ENCODE measurements at places on chromosomes 5 and 9.

- no peak for DNase-seq
Observed at GRCh38 chr5:132114150-132115121, 40.8 kb downstream of the CSF2 start.

DNA sequence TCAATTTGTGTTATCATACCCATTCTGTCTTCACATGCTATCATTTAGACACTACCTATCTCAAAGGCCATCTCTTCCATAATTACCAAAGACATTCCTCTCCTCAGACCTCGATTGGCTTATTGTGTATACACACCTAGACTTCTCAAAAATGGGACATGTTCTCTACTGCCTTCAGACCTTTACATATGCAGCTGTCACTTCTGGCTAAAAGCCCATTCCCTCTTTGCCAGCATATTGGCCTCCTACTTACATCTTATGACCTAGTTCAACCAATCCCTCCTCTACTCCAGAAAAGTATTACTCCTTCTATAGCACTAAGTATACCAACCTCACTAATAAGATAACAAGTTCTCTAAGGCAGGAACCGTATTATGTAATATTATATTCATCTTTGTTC is 84.4 kb downstream of the RAPGEF6 start:
- DNase-seq, result no peak

- peak; percentile 65 for DNase-seq
Observed at GRCh38 chr9:107172160-107172978, 110.7 kb upstream of the RAD23B start.

- no peak for DNase-seq
Observed at GRCh38 chr5:169197343-169197742, 103.6 kb downstream of the SLIT3 start.

DNA sequence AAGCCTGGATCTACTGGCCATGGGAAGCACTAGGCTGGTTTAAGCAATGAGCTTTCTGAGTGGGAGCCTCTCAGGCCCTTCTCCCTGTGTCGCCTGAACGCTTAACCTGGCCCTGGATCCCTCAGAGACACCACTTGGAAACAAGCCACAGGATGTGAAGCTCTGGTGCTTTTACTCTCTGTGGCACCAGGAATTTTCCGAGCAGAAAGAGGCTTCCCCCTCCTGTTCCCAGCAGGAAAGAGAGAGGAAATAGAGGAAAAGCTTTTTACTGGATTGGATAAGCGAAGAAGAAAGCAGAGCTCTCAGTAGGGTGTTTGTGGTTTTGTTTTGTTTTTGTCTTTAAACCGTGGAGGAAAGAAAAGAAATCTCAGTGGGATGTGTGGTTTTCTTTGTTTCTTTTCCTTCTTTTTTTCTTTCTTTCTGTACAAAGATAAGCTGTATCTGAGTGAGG is 34.5 kb downstream of the COL15A1 start:
- no peak for DNase-seq

- DNase-seq, result no peak
Observed at GRCh38 chr5:132076202-132076830, 2.7 kb downstream of the CSF2 start.

DNA sequence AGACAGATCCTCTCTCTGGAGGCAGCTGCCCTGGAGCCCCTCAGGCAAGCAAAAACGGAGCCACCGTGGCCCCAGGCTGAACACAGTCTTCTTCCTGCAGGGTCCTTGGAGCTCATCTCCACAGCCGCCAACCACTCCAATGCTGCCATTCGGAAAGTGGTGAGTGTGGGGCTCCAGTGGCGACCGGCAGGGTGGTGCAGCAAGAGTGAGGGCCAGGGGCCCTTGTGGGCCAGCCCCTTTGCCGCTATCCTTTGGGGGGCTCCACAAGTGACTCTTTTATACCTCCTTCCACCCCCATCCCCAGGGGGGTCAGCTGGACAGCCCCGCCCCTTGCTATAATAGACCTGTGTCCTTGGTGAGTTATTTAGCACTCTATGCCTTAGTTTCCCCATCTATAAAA is 47.4 kb upstream of the SUSD3 start:
- no peak for DNase-seq

DNA sequence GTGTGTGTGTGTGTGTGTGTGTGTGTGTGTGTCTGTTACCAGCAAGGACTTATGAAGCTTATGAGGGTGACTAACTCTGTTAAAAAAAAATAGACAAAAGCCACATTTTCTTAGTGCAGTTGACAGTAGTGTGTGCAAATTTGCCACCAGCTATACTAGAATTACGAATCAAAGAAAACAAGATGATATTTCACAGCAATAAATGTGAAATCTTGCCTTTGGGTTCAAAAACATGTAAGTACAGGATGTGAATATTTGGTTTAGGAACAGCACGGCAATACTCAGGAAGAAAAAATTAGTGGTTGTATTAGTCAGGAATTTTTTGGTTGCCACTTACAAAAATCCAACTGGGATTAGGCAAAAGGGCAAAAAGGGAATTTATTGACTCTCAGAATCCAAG is 117.4 kb downstream of the NPR3 start:
- no peak for DNase-seq

DNA sequence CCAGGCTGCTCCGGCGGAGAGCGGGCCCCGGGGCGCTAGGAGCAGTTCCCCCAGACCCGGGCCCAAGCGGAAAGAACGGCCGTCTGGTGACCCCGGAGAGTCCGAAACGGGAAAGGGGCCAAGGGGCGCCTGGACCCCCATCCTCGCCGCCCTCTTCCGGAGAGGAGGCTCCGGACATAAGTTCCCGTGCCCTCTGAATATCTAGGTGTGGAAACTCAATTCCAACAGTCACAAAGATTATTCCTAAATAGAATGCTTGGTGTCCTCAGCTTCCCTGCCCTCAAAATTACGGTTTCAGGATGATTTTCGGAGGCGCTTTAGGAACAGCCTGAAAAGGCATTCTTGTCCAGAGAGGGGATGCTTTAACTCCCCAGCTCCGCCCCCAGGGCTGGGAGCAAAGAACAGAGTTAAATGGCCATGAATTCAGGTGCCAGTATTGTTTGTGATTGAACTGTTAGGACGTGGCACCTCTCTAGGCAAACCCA is 681 bp upstream of the LHFPL2 start:
- no peak for DNase-seq

- DNase-seq, result no peak
Observed at GRCh38 chr9:89329917-89330316, 11.6 kb downstream of the SECISBP2 start.

DNA sequence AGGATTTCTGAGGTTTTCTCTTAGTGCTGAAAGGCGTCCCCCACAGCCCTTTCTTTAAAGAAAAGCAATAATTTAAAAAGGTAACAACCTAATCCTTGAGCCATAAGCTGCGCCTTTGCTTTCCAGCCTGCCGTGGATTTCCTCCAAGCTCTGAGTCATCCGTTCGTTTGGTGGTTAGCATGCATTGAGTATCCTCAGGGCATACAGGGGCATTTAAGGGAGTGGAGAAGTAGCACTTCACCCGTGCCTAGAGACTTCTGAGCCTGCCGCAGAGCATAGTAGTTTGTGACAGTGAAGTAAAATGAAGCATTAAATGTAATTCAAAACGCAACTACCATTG is 892 bp upstream of the TNC start:
- DNase-seq, result peak; percentile 57

DNA sequence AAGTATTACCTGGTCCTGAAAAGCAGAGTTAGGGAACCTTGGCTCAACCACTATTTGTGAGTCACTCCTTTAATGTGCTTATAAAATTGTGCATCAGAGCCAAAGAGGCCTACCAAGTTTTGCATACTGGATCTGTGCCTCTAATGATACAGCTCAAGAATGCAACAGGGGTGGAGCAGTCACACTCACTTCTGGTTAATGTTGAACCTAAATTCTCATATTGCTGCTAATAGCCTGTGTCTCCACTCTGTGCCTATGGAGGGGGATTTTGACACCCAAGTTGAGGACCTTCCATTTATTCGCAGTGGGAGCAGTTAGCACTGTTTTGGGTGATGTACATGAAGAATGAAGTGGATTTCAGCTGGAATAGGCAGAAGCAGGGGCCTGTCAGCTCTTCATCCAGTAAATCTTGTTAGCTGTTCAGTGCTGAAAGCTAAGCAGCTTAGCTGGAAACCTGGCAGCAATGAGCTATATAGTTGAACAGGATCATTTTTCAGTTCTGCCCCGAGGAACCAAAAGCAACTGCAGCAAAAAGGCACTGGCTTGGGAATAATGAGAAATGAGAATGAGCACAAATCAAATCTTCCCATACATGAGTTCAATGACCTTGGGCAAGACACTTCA is 9.7 kb downstream of the SH3TC2 start:
- no peak for DNase-seq

DNA sequence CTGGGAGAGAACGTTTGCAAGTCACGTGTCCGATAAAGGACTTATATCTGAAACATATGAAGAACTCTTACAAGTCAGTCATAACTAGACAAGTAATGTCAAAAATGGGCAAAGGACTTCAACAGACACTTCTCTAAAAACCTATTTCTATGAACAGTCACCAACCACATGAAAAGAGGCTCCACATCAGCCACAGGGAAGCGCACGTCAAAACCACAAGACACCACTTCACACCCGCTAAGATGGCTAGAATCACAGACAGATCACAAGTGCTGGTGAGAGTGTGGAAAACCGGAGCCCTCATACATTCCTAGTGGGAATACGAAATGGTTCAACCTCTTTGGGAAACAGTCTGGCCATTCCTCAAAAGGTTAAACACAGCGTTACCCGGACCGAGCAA is 11.5 kb upstream of the CARD9 start:
- no peak for DNase-seq

DNA sequence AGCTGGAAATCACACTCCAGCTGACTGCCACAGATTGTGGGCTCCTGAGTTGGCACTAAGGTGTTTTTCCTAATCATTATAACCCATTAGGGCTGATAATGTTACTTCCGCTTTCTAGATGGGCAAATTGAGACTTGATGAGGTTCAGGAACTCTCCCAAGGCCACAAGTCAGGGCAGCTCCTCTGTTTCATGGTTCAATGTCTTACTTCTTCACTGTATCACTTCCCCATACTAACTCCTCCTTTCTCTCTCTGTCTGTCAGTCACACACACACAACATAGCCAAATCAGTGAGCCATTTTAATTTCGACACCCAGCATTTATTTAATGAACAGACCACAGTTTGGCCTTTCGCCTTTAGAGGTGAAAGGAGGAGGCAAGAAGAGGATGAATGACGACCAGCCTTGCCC is 17.8 kb upstream of the TRAF1 start:
- no peak for DNase-seq

DNA sequence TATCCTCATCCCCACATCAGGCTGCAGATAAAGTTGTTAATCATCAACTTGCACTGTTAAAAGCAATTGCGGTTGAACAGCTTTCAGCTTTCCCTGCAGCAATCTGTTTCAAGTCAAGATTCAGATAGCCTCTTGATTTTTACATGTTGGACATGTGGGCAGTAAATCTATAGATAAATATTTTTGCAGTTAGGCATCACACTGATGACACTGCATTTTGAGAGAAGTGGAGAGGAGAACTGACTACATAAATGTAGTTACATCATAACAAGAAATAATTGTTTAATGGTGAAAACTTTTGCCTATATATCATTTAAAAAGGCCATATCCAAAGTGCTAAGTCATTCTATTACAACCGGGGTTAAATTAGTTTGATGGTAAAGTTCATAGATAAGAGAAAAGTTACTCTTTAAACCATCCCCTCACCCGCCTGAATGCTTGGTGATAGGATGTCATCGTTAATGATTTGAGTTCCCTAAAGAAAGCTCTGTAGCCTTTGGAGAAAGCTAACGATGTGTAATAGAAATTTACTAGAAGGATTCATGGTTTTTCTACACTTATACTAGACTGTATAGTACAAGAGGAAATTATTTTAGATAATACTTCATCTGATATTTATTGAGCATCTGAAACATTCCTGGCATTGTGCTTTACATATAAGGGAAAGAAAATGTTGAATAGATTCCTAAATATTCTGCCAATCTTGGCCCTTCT is 30.8 kb upstream of the ALDH1A1 start:
- no peak for DNase-seq

DNA sequence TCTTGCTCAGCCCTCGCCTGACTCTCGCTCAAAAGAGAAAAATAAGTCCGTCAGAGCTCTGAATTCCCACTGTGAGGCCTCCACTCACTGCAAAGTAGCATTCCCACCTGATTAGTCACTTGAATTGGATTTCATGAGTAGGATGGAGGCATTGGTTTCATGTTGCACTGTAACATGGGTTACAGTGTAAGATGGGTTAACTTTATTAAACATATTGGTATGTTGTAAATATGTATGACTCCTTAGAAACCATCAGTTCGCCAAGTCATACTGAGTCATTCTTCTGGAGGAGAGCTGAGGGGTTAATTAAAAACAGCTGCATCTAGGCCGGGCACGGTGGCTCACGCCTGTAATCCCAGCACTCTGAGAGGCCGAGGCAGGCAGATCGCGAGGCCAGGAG is 93.8 kb upstream of the BNC2 start:
- DNase-seq, result no peak

- DNase-seq, result no peak
Observed at GRCh38 chr5:117794847-117795246, 1193.5 kb downstream of the DTWD2 start.

DNA sequence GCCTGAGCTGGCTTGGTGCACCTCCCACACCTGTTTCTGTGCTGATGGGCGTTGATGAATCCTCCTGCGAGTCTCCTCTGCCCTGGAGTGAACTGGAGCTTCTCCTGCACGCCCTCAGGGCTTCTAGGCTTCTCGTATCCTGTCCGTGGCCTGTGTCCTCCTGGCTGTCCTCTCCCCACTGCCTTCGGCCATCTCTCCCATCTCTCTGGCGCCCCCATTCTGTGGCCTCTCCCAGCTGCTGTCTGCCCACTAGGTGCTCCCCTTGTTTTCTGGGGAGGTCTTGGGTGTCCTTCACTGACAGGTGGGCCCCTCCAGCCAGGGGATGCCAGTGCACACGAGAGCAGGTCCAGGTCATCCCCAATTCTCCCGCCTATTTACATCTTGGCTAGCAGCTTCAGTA is 28.8 kb downstream of the AHRR start:
- DNase-seq, result no peak

All from NCI-H1105 treated with DMSO at 0.1 percent for 48 hours (cell line).